ENCODE measurements at places on chromosomes 12 and 14. TPM values are rescaled to one million over a fixed set of nuclear protein-coding genes. Genes with fewer than 3 reads are reported as not detected.
A peak's percentile ranks its signal among the peaks of the same experiment; 100 is the strongest.

The FOXM1 gene
- 37.2 TPM for total RNA-seq

- peak; percentile 14 for DNase-seq
Observed at GRCh38 chr14:77097006-77097699, 905 bp upstream of the CIPC start.

DNA sequence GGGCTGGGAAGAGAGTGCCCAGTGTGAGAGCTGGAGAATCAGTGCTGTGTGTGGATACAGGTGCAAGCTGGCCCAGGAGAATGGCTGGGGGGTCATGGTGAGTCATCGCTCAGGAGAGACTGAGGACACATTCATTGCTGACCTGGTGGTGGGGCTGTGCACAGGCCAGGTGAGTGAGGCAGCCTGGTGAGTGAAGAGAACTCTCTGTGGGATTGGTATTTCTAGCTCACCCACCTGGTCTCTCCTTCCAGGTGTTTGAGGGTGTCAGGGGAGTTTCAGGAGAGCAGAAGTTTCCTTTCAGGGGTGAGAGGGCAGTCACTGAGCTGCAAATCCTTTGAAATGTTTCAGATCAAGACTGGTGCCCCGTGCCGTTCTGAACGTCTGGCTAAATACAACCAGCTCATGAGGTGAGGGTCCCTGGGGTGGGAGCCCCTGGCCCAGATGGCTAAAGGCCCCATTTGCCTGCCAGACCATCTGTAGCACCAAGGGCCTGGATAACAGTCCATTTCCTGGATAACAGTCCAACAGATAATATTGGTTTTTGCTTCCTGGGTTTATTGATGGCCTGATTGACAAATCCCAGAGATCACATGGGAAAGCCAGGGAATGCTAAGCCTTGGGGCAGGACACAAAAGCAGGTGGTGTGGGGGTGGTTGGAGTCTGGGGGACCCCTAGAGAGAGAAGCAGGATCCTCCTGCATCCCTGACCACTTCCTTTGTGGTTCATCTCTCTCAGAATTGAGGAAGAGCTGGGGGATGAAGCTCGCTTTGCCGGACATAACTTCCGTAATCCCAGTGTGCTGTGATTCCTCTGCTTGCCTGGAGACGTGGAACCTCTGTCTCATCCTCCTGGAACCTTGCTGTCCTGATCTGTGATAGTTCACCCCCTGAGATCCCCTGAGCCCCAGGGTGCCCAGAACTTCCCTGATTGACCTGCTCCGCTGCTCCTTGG is 5.5 kb upstream of the ATN1 start:
- no peak for DNase-seq

GRCh38 chr14:63692310-63693020 is 35.4 kb downstream of the SGPP1 start:
- DNase-seq, result peak; percentile 15

- peak; percentile 50 for DNase-seq
Observed at GRCh38 chr12:15754233-15754632, 35.0 kb downstream of the EPS8 start.

DNA sequence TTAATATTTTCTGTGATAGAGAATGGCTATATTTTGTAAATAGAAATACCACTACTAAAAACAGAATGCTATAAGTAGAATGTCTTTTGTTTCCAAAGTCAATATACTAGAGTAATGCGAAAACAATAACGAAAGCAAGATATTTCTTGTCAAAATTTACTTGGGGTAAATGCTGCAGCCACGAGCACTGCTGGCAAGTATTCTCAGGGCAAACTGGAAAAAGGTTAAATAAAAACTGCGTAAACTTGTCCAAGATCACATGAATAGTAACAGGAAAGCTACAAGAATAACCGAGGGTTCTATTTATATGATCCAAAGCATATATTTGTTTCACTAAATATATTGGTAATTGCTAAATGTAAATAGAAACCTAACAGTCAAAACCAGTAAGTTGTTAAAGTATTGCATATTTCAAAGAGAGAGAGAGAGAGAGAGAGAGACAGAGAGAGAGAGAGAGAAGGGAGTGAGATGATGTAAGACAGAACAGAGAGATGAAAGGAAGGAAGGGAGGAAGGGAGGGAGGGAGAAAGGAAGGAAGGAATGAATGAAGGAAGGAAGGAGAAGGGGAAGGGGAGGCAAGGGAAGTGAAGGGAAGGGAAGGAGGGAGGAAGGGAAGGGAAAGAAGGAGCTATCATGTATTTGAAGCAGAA is 231.7 kb downstream of the KCNC2 start:
- no peak for DNase-seq

The TDRD9 gene
- not detected for total RNA-seq

GRCh38 chr12:95615749-95616148 is 64.5 kb upstream of the USP44 start:
- DNase-seq, result no peak
